ENCODE measurements at places on chromosomes 5 and 9.

GRCh38 chr5:161030229-161030628, 178.2 kb upstream of the ATP10B start:
- no peak for DNase-seq

GRCh38 chr5:72922422-72922821, 33.4 kb upstream of the FCHO2 start:
- no peak for DNase-seq

DNA sequence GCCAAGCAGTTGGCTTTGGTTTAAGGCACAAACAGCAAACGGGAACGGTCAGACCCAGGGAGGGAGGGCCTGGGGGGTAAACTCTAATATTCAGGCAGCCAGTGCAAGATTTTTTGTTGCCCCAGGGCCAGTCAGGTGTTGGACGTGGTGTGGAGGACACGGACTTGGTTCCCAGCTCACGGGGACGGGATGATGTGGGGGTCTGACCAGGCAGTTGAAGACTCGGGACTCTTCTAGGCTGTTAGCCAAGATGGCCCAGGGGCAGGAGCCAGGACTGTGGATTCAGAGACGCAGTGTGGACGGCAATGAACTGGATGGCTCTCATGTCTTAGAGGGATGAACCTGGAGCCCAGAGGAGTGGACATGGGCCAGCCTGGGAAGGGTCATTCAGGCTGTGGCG, 169.2 kb downstream of the C9orf50 start:
- DNase-seq, result no peak

DNA sequence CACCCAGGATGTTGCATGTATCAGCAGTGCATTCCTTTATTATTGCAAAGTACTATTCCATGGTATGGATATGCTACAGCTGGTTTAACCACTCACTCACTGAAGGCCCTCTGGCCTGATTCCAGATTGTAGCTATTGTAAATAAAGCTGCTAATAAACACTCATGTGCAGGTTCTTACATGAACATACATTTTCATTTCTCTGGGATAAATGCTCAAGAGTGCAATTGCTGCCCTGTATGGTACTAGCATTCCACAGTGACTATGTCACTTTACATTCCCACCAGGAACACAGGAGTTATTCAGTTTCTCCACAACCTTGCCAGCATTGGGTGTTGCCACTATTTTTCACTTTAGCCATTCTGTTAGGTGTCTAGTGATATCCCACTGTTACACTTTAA, 267.6 kb downstream of the SPOCK1 start:
- DNase-seq, result no peak

DNA sequence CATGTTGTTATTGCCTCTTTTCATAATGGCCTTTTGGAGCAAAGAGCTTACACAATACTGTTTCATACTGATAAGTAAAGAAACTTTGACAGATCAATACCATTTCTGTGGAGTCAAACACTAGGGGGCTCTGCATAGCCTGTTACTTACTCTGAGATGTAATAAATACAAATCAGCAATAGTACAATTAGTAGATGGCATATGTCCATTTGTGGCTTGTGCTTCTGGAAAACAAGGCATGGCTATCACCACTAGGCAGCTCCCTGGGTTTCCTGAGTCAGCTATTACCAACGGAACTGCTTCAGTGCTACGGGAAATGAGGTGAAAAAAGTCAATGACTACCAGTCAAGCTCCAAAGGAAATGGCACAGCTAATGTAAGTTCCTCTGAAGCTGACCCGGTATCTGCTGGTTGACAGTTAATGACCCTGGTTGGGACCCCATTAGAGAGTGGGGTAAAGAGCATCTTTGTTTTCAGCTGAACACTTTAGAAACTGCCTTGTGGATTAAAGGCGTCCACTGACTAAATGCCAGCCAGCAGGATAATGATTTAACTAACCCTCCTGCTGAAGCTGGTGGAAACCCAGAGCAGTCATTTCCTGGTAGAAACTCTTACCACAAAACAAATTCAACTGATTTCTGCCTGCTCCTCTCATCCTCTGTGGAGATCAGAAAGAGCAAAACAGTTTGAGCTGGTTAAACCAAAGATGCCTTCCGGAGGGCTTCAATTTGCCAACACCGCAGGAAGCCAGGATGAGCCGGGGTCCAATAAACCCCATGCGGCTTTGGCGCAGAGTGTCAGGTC, 69.0 kb upstream of the FAM169A start:
- no peak for DNase-seq

- DNase-seq, result peak; percentile 36
Observed at GRCh38 chr5:54743997-54744788, 226.6 kb downstream of the SNX18 start.

Measured in GM13976 (cell line).